GM19239 (cell line): ENCODE measurements at places on chromosomes 11 and 22.

- DNase-seq = peak; percentile 62
Measured at GRCh38 chr22:45671783-45672563, at the start of gene ATXN10. TSS of gene ATXN10 (plus strand) at chr22:45671834. CDS start at chr22:45672064, 230 bp downstream.

DNA sequence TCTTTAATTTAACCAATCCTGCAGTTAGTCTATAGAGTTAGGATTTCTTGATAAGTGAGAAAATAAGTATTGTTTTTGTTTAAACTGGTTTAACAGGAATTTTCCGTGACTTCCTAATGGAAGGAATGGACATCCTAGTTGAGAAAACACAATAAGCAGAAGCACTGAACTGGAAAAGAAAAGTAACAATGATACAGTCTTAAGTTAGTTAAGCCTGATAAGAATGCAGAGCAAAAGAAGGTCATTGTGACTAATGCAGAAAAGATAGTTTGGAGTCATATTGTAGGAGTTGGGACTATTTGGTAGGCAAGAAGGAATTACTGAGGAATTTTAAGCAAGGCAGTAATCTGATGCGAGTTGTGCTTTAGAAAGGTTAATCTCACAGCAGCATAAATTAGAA lies 11.7 kb downstream of the RNF141 start:
- DNase-seq = no peak

GRCh38 chr11:34915136-34916014 lies 804 bp downstream of the APIP start:
- DNase-seq = no peak

- no peak for DNase-seq
Measured at GRCh38 chr11:129960216-129961214, 42.1 kb downstream of the PRDM10 start.

- DNase-seq = peak; percentile 57
Measured at GRCh38 chr22:29480512-29481264, 670 bp downstream of the NEFH start.

- no peak for DNase-seq
Measured at GRCh38 chr11:111665777-111666176, 63.5 kb downstream of the SIK2 start.

GRCh38 chr11:16966930-16967671 lies 47.1 kb downstream of the PLEKHA7 start:
- no peak for DNase-seq

DNA sequence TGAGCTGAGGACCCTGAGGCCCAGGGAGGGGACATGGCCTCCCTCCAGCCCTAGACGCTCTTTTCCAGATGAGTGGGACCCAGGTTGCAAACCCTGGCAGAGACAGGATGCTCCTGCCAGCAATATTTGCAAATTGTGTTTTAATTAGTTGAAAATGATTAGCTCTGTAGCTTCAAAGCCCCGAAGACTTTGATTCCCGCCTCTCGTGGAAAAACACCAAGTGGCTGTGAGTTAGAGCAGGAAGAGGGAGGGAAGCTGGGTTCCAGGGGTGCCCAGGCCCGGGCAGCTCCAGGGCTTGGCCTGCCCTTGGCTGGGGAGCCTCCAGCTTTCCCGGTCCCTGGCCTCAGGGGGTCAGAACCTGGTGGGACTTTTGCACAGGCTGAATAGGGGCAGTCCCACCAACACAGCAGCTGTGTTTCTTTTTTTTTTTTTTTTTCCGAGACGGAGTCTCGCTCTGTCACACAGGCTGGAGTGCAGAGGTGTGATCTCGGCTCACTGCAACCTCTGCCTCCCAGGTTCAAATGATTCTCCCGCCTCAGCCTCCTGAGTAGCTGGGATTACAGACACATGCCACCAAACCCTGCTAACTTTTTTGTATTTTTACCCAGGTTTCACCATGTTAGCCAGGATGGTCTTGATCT lies 101.6 kb upstream of the RTL6 start:
- DNase-seq = no peak

DNA sequence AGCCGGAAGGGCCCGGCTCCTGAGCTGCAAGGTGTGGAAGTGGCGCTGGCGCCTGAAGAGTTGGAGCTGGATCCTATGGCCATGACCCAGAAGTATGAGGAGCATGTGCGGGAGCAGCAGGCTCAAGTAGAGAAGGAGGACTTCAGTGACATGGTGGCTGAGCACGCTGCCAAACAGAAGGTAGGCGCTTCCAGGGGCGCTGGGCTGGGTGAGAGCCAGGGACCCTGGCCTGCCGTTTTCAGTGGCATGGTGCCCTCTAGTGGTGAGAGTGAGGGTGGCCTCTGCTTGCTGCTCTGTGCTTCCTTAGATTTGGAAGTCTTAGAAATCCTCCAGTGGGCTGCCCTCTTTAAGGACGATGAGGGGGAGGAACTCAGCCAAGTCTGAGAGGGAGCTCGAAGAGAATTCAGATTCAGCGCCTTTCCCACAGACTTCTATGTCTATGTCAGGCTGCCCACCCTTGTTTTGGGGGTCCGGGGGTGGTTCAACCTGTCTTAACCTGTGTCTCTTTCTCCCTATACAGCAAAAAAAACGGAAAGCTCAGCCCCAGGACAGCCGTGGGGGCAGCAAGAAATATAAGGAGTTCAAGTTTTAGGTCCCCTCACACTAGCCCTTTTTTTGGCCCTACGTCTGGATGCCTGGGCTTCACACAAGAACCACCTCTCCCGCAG lies 1.8 kb upstream of the PACS1 start:
- no peak for DNase-seq

DNA sequence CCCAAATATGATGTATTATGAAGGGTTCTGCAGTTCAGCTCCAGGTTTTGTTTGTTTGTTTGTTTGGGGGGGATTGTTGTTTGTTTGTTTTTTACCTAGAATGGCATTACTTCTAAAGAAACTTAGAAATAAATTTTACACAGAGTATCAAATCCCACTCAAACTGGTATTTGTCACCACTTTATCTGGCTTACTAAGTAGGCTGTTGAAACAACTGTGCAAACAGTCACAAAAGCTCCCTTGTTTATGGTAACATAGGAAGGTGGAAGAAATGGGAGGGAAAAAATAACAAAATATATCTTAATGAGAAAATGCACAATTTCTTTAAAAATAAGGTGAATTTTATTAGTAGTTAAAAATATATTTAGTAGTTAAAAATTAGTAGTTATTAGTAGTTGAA lies 108.3 kb upstream of the ANO5 start:
- DNase-seq = no peak

DNA sequence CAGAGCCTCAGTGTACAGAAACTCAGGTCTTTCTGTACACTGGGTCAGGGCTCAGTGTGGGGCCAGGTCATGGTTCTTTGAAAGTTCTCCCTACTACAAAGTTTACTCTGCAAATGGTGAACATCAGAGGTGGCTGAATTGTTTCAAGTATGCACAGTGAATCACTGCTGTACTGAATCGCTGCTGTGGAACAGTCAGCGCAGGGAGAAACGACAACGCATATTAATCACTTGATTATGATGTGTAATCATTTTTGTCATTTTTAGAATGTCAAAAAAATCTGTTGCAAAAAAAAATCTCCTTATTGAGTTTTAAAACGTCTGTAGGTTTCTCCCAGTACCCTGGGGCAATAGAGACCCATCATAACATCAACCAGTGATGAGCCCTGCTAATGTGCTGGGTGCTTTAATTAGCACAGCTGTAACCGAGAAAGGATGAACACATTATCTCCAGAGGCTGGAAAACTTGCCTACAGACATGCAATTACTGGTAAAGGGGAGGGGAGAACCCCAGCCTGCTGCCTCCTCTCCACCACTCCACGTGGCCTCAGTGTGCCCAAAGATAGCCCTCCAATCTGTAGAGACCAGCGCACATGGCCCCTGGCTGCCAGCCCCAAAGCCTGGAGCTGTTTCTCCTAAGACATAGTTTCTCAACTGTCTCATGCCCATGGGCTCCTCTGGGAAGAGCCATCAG lies 12.8 kb downstream of the ARRB1 start:
- no peak for DNase-seq

DNA sequence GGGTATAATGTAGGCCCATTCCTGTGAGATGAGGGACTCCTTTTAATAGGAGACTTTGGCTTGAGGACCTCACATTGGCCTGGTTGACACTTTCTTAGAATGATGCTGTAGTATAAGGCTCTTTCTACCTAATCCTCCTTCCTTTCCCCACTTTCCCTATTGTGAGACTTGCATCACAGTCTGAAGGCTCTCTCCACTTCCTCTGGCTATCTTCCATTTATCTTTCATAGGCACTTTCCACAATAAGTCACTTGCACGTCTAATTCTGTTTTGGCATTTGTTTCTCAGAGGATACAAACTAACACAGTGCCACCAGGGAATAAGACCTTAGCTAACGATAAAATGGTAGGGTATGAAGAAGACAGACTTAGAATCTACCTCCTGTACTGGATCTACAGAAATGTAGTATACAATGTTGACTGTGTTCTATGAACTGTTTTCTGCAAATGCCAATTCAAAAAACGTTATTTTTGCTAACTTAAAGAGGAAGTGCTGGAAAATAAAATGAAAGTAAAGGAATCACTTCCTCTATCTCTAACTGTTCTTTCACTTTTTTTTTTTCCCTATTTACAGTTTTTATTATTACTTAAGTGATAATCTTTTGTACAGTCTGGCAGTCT lies 17.9 kb upstream of the PDE3B start:
- DNase-seq = no peak

DNA sequence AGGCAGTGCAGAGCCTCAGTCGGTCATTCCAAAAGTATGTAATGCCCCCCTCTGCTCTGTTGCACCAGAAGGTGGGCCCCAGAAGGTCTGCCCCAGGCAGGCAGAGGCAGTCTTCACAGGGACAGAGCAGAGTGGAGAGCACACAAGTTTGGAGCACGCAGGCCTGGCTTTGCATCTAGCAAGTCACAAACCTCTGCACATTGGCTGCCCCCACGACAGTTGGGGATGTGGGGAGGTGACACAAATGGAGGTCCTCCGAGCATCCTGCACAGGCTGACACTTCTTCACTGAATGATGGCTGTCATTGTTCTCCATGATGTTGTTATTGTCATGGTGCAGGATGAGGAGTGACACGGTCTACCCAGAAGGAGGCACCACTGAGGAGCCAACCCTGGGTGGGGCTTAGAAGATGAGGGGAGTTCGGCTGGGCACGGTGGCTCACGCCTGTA lies 11.9 kb downstream of the TOM1 start:
- DNase-seq = no peak

- DNase-seq = no peak
Measured at GRCh38 chr11:85685820-85686459, at the start of gene CCDC89. TSS of gene CCDC89 (minus strand) at chr11:85686195. CDS start at chr11:85686130, 65 bp downstream.

DNA sequence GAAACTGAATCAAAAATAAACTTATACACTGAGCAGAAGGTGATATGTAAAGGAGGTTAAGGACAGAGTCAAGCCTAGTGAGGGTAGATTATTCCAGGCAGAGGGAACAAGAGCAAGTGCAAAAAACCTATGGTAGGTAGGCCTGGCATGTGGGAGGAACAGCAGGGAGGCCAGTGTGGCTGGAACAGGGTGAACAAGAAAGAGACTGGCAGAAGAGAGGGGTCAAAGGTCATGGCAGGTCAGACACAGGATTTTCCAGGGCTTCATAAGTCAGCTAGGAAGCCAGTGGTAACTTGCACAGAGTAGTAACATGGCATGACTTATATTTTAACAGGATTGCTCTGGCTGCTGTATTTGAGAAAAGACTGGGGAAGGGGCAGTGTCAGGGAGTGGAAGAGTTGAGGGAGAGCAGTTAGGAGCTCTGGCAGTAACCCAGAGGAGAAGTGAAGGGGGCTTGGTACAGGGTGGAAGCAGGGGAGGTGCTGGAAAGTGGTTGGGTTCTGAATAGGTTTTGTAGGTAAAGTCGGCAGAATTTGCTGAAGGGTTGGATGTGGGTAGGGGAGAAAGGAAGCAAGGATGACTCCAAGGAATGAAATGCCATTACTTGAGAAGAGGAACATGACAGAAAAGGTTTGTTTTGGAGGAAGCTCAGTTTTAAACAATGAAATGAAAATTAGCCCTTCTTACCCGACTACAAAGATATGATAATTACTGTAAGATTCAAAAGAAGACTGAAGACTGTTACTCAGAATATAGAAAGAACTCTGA lies 86.2 kb downstream of the ZNRF3 start:
- no peak for DNase-seq
